A549 treated with dexamethasone at 1 μM for 4 hours (cell line): ENCODE measurements at places on chromosomes 7 and 10. TPM values are rescaled to one million over a fixed set of nuclear protein-coding genes. Genes with fewer than 3 reads are reported as not detected.

Gene UMAD1
- total RNA-seq, result 9.5 to 10.8 TPM (median 9.9 TPM) in 5 replicates

Gene OR2A7
- not detected in 5 replicates for total RNA-seq

Gene AS3MT
- total RNA-seq, result 2.6 to 4.1 TPM (median 3.4 TPM) in 5 replicates

Gene PNLIPRP2
- total RNA-seq, result 0.09 to 0.11 TPM in 2 of 5 replicates, not detected in the others
